Left ventricle myocardium superior (tissue), 1 donor: ENCODE measurements at places on chromosomes 4 and X. TPM values are rescaled to one million over a fixed set of nuclear protein-coding genes. Genes with fewer than 3 reads are reported as not detected.
A peak's percentile ranks its signal among the peaks of the same experiment; 100 is the strongest.

DNA sequence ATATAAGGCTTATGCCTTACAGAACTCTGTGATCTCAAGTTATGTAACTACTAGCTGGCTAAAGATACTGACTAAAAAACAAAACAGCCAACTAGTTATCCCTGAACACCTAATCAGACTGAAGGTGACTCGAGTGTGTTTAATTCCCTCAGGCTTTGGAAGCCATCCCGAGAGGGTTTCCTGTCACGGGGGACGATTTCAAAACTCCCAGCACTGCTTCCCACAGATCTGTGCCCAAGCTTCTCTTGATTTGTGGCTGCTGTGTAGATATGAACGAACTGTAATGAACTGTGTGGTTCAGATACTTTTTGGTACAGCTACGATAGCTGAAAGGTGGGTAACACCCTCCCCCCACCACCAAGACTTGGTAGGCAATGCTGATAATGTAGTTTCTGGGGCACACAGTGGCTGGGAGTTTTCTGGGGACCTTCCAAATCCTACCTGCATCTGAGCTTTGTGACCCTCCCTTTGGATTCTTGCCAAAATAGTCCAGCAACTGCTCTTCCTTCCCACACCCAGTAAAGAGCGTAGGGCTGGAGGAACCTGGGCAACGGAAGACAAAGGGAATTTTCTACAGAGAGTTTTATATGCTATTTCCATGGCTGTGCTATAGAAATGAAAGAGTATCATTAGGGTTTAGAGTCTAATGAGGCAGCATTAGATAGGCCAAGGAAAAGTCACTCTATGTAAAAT, 148.8 kb downstream of the MGST2 start:
- DNase-seq, result no peak

GRCh38 chrX:16646366-16647138, 3.4 kb upstream of the S100G start:
- DNase-seq, result no peak

- no peak for DNase-seq
Measured at GRCh38 chrX:108257556-108257955, 166.0 kb downstream of the ATG4A start.

DNA sequence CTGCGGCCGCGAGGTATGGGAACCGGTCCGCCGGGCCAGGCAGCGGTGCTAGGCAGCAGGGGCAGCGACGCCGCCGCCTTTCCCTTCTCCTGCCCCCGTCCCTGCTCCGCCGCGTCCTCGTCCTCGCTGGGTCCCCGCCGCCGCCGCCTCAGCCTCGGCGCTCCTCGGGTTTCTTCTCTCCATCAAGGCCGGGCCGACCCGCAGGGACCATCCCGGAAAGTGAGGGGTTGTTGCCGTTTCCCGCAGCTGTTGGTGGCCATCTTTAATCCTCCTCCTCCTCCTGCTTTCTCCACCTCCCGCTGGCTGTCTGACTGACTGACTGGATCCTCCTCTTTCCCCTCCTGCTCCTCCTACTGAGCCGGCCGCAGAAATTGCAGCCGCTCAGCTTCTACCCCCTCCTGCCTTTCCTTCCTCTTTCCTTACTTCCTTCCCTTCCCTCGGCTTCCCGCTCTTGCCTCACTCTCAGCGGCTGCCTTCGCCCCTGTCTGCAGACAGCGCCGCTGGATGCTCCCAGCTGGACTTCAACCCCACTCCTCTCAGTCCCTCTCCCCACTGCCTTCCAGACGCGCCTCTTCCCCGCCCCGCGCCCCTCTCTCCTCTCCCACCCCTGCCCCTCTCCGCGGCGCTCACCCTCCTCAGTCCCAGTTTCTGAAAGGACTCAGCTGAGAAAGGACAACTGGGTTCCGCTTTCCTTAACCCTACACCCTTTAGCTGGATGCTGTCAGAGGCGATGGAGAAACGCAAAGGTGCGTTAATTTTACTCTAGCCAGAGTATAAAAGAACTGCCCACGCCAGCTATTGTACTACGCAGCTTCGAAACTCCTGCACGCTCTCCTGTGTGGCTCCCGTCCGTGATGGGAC, at the start of gene WDFY3:
Gene WDFY3, minus strand, starts transcription at position 309 of the 861 bp plus-strand sequence. CDS start 106,099 bp downstream, outside the sequence.
- peak; percentile 84 for DNase-seq

DNA sequence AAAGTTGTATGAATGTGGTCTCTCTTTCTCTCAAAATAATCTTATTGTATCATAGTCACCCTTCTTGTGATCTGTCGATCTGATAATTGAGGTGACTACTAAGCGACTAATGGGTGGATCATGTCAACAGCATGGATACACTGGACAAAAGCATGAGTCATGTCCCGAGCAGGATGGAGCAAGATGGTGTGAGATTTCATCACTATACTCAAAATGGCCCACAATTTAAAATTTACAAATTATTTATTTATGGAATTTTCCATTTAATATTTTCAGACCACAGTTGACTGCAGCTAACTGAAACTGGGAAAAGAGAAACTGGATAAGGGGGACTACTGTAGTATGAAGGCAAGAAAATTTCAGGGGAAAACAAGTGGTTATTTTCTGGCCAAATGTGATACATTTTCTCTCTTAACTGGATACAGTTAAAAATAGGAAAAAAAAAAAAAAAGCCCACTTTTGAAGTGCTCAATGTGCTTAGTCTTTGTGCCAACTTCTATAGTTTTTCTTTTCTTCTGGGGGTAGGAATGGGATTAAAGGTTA, 25.3 kb downstream of the FAM241A start:
- no peak for DNase-seq

GRCh38 chr4:106421441-106422296, 53.1 kb upstream of the GIMD1 start:
- DNase-seq, result no peak

DNA sequence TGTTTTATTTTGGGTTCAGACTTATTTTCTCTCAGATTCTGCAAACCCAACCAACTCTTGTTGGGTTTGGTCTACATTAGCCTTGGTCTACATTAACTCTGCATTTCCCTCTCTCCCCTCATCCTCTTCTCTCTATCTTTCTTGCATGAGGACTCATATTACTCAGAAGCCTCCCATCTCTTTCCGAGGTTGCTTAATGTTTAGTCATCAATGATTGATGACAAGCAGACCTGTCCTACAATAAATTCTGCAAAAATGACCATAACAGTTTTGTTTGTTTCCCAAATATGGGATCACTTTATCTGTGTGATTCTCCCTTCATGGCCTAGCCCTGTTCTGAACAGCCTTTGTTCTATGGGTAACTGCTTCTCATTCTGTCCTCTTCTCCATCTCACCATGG, 75.2 kb downstream of the GABRB1 start:
- DNase-seq, result no peak

- no peak for DNase-seq
Measured at GRCh38 chr4:64756016-64756415, 346.8 kb upstream of the TECRL start.

GRCh38 chrX:125998432-125998831, 167.7 kb downstream of the DCAF12L2 start:
- DNase-seq, result no peak

DNA sequence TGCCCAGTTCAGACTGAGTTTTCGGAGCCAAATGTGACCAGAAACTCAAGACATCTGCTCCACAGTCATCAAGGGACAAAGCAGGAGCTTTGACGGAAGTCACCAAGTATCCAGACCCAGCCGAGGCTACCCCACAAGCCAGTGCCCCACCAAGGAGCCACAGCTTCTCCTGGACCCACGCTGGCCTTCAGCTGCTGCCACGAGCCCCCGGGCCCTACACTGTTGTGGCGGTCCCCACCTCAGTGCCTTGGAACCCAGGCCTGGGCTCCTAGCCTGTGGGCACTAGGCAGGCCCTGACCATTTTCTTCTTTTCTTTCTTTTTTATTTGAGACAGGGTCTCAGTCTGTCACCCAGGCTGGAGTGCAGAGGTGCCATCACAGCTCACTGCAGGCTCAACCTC, 82.1 kb upstream of the NKX1-1 start:
- DNase-seq, result peak; percentile 8

- no peak for DNase-seq
Measured at GRCh38 chr4:10108818-10109783, 7.5 kb downstream of the WDR1 start.

- DNase-seq, result no peak
Measured at GRCh38 chr4:98447648-98448047, 186.5 kb downstream of the RAP1GDS1 start.

VEGFD gene
- total RNA-seq, result 12.4 TPM

CT47B1 gene
- total RNA-seq, result not detected

DNA sequence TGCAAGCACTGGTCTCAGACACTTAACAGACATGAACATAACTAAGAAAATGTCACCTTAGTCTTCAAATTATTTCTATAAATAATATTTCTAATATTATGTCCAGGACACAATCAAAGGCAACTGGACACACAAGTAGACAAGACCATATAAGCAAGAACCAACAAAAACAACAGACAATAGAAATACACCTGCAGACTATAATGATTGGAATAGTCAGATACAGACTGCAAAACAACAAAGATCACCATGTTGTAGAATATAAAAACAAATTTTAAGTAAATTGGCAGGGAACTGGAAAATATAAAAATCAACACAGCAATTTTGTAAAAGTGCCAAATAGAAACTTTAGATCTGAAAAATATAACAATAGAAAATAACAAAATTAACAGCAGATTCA, 220.7 kb downstream of the CLCN4 start:
- DNase-seq, result no peak

DNA sequence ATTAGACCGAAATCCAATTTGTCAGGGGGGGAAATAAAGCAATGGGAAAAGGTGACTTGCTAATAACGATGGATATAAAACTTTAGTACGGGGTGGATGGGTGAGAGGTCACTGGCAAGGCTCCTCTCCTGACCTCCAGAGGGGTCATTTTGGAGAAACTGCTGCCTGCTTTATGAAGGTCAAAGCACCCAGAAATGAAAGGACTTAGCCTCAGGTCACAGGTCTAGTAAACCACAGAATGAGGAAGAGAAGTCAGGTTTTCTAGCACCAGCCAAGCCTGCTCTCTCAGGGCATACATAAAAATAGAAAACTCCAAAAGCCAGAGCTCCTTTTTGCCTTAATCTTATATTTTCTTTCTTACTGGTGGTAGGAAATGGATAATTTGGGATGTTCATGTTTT, 134.2 kb downstream of the SHROOM3 start:
- no peak for DNase-seq
